ENCODE measurements at places on chromosomes 6 and 20. TPM values are rescaled to one million over a fixed set of nuclear protein-coding genes. Genes with fewer than 3 reads are reported as not detected.

Gene PAQR8
- 2.5 TPM for total RNA-seq

Gene RSPH3
- total RNA-seq = 3.8 TPM

Gene PLEKHG1
- total RNA-seq = 0.27 TPM

Gene DPPA5
- total RNA-seq = not detected

Gene ANKRD66
- total RNA-seq = not detected

Gene EDEM2
- total RNA-seq = 19.9 TPM

Gene LY6G6D
- not detected for total RNA-seq

Gene MICB
- total RNA-seq = 36.1 TPM

Gene KHDRBS2
- not detected for total RNA-seq

Gene CALHM4
- total RNA-seq = not detected

Gene FAM162B
- total RNA-seq = not detected

Gene CRIP3
- total RNA-seq = not detected

DNA sequence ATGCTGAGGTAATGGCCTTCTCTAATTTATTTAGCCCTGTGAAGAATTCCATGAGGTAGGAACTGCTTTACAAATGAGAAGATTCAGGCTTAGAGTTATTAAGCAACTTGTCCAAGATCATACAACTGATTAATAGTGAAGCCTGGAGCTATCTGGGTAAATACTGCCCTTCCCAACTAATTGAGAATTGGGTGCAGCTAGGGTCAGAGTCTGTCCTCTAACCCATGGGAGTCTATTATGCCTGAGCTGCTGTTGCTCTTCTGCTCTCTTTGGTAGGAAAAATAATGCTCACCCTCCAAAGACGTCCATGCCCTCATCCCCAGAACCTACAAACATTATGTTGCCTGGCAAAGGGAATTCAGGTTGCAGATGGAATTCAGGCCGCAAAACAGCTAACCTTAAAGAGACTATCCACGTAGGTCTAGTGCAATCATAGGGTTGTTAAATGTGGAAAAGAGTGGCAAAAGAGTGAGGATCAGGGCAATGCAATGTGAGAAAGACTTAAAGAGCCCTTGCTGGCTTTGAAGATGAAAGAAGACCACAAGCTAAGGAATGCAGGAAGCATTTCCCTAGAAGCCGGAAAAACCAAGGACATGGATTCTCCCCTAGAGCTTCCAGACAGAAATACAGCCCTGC, 90.1 kb downstream of the SPTLC3 start:
- DNase-seq = no peak

DNA sequence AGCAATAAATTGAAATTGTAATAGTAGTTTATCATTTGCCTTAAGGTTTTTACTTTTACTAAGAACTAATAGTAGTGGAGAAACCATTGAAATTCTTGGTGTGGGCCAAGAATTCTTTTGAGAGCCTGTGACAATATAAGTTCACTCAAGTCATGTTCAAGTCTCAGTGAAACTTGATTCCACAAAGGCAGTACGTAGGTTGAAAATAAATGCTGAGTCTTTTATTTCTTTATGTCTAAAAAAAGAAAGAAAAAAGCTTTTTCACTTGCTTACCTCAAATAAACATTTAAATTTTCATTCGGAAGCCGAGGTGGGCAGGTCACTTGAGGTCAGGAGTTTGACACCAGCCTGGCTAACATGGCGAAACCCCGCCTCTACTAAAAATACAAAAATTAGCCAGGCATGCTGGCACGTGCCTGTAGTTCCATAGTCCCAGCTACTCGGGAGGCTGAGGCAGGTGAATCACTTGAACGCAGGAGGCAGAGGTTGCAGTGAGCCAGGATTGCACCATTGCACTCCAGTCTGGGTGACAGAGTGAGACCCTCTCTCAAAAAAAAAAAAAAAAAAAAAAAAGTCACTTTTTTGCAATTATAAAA, 57.8 kb upstream of the NELFCD start:
- no peak for DNase-seq

GRCh38 chr6:168258795-168259194, 60.8 kb downstream of the DACT2 start:
- no peak for DNase-seq

DNA sequence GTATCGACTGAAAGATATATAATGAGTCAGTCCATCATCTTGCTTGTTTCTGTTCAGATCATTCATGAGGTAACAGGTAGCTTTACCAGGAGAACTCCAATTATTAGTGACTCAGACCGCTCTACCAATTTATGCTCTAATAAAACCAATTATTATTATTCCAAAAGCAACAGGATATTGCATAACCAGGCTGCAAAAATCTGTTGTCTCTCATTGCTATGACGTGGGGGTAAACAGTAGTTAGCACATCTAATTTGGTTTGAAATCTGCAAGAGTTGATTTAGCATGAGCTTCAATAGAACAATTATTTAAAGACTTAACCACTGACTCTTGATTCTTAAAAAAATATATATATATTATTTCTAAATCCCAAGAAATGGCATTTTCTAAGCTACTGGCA, 90.9 kb upstream of the MAP7 start:
- DNase-seq = no peak

GRCh38 chr6:16136091-16136490, 7.2 kb downstream of the MYLIP start:
- DNase-seq = no peak

- DNase-seq = peak; percentile 47
These were observed 9.9 kb downstream of the STX16 start for GRCh38 chr20:58660855-58661597.

GRCh38 chr6:25359191-25359861, 80.2 kb downstream of the CARMIL1 start:
- DNase-seq = no peak

GRCh38 chr6:168416531-168416930, 24.5 kb upstream of the SMOC2 start:
- no peak for DNase-seq

DNA sequence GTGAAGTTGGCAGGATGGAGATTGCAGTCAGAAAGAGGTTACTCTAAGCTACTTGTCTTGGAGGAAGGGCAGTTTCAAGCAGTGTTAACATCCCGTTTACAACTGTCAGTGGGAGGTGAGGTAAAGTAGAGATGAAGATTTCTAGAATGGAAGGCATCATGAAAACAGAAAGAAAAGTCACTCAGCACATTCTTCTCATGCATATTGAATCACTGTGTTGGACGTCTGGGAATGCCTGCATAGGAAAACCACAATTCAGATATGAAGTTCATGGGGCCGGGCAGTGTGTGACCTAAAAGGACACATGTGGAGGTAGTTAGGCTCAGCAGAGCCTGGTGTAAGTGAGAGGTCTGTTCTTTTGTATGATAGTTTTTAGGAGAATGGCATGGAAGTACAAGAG, 73.5 kb upstream of the LAMP5 start:
- no peak for DNase-seq

- DNase-seq = no peak
These were observed 18.5 kb upstream of the SLC16A10 start for GRCh38 chr6:111068866-111069234.

GRCh38 chr6:31441365-31442267, 38.2 kb downstream of the MICA start:
- peak; percentile 71 for DNase-seq

- DNase-seq = no peak
These were observed 1016.4 kb downstream of the KIF16B start for GRCh38 chr20:15556869-15557268.

GRCh38 chr20:47276851-47277534, 79.5 kb downstream of the ZMYND8 start:
- DNase-seq = no peak
